ENCODE measurements at places on chromosomes 11 and 22.

DNA sequence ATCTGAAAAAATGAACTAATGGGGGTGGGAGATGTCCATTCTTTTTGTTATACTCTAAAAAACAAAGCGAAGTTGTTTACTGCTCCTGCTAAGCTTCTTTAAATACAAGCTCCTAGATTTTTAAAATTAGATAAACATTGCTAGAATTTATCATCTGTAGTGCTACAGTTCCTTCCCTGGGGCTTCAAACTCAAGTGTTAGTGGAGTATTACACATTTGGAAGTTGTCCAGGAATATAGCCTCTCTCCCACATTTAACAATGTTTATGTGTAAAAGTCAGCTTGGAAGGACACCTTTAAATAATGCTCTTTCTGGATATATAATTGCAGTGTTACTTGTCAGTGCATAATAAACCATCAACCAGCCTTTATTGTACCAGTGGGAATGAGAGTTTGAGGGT is 155.5 kb downstream of the SPON1 start:
- no peak for DNase-seq

DNA sequence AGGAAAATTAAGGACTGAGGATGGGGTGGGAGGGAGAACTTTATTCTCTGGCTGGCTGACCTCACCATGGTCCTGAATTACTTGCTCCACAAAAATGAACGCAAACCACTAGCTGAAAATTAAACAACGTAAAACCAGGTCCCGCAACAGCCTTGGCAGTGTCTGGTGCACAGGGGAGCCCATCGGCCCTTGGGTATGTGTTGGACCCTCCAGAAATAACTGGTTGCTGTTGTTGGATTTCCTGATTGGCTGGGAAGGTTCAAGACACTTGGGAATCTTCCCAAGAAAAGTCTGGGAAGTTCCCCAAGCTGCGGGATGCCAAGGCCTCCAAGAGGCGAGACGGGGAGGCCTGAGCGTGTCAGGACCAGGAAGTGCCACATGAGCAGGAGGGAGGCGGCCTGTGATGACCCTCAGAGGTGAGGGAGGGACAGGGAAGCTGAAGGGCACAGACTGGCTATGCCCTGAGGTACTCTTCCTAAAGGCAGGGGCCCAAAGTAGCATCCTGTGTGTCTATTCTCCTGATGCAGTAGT is 10.4 kb upstream of the RASL10A start:
- DNase-seq = no peak

DNA sequence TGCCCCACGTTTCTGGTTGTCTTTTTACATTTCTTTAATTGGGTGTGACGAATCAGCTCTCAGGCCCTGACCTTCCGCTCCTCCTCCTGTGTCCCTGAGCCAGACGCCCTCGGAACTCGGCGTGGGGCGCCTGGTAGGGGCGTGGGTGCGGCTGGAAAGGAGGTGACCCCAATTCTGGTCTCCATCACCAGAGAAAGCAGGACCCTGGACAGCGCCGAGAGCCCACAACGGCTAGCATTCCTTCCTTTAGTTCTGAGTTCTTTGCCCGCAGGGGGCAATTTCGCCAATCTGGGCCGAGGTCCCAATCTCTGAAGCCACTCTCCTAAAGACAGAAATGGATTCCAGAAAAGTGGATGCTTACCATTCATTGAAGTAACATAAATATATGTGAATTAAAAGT is 11.7 kb upstream of the RBMXL2 start:
- DNase-seq = no peak

DNA sequence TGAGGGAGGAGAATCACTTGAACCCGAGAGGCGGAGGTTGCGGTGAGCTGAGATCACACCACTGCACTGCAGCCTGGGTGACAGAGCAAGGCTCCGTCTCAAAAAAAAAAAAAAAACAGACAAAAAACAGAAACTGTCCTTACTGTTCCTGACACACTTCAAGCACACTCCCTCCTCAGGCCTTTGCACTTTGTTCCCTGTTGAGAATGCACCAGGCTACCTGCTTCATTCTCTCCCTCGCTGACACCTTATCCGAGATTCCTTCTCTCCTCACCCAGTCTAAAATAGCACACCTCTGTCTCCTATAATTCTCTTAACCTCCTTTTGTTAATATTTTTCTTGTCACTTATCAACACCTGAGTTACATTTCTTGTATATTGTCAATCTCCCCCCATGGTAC is 32.3 kb upstream of the TECTA start:
- no peak for DNase-seq

- no peak for DNase-seq
These were observed 17.5 kb upstream of the ARHGEF17 start for GRCh38 chr11:73290536-73290935.

DNA sequence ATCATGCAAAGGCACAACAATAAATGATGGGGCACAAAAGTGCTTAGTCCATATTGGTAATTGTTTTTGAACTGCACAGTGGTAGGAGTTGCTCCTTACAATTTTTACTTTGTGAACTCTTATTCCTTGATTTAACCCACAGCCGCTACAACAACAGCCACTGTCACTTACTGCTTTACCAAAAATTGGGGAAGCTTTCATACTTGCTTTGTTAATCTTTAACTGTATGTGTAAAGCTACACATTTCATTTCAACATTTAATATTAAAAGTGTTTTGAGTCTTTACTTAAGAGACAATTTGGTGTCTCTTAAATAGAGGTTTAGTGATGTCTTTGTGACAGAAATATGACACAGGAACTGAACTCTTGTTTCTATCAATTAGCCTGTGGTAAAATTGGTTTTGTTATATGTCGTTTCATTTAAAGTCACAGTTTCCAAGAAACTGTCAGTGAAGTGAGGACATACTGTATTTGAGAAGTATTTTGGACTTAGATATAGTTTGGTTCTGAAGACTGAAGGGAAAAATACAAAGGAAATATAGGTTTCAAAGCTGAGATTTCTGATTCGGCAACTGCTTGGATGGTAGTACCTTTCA is 6.5 kb upstream of the IL18BP start:
- no peak for DNase-seq

DNA sequence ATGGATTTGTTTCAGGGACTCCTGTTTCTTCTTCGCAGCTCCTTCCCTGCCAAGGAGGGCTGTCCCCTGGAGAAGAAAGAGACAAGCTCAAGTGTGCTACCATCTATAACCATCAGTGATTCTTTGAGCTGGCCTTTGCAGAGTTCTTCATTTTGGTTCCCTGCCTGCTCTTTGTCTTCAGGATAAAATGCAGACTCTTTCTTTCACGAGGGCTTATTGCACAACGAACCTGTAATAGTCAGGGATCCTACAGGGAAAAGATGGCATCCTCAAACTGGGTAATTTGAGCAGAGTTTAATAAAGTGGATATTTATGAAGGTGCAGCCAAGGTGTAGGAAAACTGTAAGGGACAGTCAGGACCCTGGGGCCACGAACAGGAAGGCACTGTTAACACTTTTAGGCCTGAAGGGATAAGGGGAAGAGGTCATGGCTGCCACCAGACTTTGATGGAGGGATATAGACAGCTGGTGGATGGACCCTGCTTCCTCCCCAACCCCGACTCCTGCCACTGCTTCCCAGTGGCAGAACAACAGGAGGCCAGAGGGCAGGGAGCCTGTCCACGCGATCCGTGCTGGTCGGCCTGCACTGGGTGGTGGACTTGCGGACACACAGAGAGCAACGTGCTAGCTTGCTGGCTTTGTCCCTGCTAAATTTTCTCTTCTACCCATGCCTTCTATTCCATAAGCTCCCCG is 767.0 kb downstream of the NTM start:
- no peak for DNase-seq

DNA sequence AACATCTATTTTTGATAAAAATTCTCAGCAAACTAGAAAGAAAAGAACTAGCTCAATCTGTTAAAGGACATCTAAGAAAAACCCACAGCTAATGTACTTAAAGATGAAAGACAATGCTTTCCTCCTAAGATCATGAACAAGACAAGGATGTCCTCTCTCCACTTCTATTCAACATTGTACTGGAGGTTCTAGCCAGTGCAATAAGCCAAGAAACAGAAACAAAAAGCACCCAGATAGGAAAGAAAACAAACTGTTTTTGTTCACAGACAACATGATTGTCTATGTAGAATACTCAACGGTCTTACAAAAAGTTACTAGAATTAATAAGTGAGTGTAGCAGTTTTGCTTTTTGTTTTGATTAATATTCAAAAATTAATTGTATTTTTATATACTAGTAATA is 7.8 kb downstream of the CD3D start:
- DNase-seq = no peak

DNA sequence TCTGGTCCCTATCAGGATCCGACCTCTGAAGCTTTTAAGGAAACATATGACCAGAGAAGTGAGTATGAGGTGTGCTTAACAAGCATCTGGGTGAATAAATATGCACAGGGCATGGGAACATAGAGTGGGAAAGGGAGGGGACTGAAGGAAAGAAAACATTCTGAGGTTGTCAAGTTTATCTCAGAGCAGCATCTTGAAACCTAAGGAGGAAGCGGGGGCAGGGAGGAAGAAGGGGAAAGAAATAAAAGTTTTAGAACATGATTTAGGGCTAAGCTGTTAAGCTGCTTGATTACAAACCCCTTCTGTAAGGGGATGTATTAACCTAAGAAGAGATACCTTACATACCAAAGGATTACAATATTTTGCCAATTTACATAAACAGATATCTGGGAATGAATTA is 24.0 kb upstream of the SC5D start:
- DNase-seq = no peak

GRCh38 chr22:43128116-43128515 is 15.1 kb downstream of the MCAT start:
- DNase-seq = no peak

GRCh38 chr11:126160345-126161022 is 51.0 kb downstream of the RPUSD4 start:
- no peak for DNase-seq

GRCh38 chr22:39234867-39235687 is 9.7 kb downstream of the PDGFB start:
- DNase-seq = peak; percentile 47

GRCh38 chr11:20762116-20762844 is 92.9 kb downstream of the NELL1 start:
- DNase-seq = peak; percentile 32

- DNase-seq = no peak
These were observed 41.8 kb downstream of the LIF start for GRCh38 chr22:30204742-30205111.

- no peak for DNase-seq
These were observed 7.9 kb downstream of the CTR9 start for GRCh38 chr11:10758957-10759356.

DNA sequence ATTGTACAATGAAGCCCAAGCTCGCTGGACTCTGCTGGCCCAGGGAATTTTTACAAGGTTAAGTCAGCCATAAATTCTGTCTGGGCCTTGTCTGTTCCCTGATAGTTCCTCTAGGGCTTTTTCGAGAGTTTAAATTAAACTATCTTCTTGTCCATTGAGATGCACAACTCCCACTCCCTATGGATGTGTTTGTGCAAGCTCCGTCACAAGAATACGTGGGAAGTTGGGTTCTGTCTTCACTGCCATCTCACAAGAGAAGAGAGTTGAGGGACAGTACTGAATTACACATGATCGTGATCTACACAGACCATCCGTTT is 153.6 kb upstream of the TTC12 start:
- DNase-seq = no peak

DNA sequence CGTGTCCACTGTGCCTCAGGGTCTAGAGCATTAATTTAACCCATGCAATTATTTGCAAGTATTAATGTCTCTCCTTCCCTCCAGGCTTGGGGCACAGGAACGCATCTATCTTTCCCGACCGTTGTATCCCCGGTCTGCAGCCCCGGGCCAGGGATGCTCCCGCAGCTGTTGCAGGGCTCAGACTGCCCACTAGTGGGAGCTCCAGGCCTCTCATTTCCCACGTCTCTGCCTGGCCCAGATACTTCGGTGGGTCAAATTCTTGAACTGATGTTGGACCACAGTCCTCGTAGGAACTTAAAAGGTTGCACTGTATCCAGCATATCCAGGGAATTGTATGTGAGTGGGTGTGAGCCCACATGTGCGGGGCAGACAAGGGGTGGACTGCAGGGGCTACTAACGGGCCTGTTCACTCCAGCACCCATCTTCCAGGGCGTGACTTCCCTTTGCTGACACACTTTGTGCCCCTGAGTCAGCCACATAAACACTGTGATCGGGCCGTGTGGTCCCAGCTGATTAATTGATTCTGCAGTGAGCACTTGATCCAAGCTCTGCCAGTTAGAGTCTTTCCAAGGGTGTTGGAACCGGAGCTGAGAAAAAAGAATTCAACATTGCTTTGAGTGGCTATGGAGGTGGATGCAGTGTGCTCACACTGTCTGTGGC is 451.3 kb downstream of the TBC1D22A start:
- DNase-seq = no peak

DNA sequence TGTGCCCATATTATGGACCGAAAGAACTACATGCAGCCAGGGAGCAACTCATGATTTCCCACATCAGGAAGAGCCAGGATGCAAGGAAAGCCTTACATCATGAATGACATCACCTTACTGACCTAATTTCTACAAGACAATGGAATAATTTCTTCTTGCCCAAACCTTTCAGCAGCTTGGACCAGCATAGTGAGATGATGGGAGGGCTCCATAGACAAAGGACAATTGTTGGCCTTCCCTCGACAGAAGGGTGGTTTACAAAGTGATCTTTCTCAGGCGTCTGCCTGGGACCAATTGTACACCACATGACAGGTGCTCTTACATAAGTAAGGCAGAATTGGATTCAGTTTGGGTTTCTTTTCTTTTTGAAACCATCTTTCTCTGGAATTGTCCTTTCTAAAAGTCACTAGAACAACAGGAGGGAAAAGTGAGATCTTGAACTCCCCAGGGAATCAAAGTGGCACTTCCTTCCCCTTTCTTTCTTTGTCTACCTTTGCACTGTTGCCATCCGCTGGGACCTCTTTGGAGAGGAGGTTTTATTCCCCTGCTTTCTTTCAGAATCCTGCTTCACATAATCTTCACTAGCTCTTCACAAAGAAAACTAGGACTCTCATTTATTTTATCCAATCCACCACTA is 51.7 kb upstream of the PAK1 start:
- DNase-seq = no peak

GRCh38 chr22:44550711-44551491 is 52.9 kb upstream of the RTL6 start:
- no peak for DNase-seq

- no peak for DNase-seq
These were observed 12.2 kb downstream of the TEF start for GRCh38 chr22:41394012-41394356.

GRCh38 chr11:71207563-71207962 is 44.8 kb downstream of the SHANK2 start:
- no peak for DNase-seq

DNA sequence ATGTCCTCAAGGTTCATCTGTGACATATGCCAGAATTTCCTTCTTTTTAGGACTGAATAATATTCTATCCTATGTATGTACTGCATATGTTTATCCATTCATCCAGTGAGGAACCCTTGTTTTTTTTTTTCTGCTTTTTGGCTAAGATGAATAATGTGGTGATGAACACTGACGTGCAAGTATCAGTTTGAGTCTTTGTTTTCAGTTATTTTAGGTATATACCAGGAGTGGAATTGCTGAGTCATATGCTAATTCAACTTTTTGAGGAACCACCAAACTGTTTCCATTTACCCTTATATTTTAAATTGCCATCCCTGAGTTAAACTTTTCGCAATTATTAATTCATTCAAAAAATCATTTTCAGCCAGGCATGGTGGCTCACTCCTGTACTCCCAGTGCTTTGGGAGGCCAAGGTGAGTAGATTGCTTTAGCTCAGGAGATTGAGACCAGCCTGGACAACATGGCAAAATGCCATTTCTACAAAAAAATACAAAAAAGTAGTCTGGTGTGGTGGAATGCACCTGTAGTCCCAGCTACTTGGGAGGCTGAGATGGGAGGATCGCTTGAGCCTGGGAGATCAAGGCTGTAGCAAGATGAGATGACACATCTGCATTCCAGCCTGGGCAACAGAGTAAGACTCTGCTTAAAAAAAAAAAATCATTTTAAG is 64.2 kb downstream of the MICAL2 start:
- no peak for DNase-seq
